ENCODE measurements at places on chromosomes 2 and 18.

- DNase-seq: no peak
Measured at GRCh38 chr2:175518206-175518605, 336.7 kb upstream of the ATP5MC3 start.

- DNase-seq: peak; percentile 75
Measured at GRCh38 chr2:190382851-190383250, 25.3 kb upstream of the MFSD6 start.

DNA sequence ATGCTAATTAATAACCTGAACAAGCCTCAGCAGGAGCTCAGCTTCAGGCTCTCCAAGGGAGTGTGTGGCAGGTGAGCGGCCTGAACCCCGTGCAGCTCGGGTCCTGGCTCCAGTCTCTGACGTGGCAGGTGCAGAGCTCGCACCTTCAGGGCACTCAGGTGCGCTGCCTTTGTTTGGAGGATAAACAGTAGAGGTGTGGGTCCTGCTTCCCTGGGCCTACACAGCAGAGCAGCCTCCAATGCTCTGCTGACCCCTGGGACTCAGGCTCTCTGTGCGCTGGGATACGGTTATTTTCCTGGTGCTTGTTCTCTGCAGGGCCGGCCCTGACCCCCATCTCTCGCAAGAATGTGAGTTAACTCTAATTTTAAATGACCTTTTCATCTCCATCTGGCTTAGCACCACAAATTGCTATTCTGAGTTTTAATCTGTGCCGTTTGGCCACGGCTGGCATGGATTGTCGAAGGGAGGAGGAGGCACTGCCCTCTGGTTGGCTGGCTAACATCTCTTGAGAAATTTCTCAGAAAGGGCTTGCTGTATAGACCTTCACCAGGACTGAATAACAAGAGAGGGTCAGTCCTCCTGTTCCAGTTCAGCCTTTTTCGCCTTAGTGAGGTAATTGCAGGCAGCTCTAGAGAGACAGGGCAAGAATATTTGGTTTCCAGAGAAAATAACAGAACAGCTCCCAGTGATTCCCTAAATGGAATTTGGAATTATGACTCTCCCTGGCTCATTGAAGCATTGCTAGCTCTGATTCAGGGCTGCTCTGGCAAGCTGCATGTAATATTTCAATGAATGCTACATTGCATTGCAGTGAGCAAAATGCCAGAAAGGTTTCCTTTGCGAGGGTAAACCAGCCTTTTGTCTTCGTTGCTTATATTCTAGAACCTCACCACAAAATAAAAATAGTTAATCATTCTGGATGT is 161.8 kb downstream of the DCDC2C start:
- peak; percentile 75 for DNase-seq

DNA sequence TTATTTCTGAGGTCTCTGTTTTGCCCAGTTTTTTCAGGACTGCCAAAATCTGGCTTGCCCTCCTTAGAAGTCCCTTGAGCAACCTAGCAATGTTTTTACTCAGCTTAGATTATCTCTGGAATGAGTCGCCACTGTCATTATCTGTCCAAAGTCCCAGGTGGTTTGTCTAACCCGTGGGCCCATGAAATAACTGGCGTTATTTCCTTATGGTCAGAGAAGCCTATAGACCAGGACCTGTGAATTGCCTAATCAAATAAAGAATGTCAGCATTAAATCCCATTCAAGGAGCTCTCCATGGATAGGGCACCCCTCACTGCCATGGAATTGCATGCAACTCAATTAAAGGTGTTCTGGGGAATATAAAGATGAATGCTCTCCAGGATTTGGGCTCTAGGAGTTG is 373.9 kb downstream of the SETBP1 start:
- DNase-seq: no peak

GRCh38 chr18:33817096-33817495 is 239.1 kb downstream of the ASXL3 start:
- DNase-seq: no peak

DNA sequence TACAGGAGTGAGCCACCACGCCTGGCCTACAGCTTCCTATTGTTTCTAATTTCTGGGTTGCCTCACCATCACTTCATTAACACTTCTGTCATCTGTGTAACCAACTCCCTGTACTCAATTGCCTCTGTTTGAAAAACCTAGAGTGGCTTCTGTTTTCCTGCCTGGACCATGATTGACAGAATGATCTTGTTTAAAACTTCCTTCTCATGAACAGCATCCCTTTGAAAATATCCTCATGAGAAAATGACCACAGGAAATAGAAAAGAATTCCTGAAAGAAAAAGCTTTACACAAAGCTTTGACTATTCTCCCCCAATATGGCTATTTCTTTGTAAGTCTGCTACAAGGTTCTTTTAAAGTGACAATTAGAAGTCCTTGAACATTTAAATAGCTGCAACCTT is 672.3 kb downstream of the ARHGAP15 start:
- no peak for DNase-seq

- no peak for DNase-seq
Measured at GRCh38 chr2:16718576-16719484, 53.2 kb upstream of the CYRIA start.

- peak; percentile 61 for DNase-seq
Measured at GRCh38 chr18:6150430-6150829, 255.1 kb upstream of the TMEM200C start.

Measured in COR-L47 (cell line).